ENCODE measurements at places on chromosomes 1 and 21.
A peak's percentile ranks its signal among the peaks of the same experiment; 100 is the strongest.

DNA sequence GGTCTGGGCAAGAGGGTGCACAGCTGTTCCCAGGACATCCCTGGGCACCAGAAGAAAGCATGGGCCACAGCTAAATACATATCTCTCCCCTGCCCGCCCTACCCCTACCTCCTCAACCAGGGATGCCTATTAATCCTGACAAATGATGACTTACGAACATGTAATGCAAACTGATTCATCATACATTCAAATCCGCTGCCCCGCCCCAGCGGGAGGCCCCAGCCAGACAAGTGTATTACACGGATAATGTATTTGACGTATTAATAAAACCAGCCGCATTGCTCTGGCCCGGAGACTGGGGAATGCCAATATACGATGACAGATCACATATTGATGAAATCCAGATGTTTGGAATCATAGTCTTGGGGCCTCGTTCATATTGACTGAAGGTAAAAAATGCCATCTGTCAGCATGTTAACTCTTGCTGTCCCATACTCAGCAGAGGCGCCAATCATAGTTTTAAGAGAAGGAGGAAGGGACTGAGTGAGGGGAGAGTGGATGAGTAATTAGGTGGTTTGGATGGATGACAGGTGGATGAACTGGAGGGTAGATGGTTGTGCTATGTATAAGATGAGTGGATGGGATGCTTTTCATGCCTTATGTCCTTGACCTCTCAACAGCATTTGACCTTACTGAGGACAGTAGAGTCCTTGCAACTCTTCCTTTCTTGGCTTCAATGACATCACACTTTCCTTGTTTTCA lies 68.2 kb downstream of the TMEM53 start:
- DNase-seq = no peak

GRCh38 chr1:161792740-161793139 lies 26.6 kb downstream of the ATF6 start:
- peak; percentile 64 for DNase-seq

- no peak for DNase-seq
Observed at GRCh38 chr1:151065089-151065645, 5.0 kb downstream of the MLLT11 start.

DNA sequence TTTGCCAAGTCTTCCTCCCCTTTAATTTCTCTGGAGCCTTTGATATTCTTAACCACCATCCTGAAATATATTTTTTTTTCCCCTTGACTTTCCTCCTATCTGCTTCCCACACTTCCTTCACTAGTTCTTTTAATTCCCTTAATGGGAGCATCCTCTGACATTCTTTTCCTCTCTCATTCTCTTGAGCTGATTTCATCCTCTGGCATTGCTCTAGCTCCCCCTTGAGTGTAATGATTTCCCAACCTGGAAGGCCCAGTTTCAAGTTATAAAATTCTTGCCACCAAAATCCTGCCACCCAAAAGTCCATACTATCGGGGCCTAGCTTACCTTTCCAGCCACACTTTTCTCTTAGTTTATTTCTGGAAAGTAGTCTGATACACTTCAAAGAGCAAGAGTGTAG lies 39.5 kb upstream of the UBE2U start:
- no peak for DNase-seq

DNA sequence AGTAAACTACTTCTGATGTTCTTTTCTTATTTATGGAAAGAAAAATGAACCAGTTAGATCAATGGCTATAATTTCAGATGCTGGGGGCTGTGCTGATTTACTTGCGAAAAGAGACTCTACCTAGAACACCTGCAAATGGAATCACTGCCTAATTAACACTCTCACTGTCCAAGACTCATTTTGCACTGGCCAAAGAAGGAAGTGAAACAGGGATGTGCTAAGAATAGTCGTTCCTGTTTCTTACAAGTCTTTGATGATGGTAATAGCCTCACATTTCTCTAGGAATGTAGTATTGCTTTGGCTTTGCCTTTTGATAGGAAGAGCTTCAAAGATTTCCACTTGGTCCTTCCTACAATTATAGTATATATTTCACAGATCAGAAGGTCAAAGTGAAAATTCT lies 12.7 kb upstream of the TSNAX start:
- DNase-seq = no peak

DNA sequence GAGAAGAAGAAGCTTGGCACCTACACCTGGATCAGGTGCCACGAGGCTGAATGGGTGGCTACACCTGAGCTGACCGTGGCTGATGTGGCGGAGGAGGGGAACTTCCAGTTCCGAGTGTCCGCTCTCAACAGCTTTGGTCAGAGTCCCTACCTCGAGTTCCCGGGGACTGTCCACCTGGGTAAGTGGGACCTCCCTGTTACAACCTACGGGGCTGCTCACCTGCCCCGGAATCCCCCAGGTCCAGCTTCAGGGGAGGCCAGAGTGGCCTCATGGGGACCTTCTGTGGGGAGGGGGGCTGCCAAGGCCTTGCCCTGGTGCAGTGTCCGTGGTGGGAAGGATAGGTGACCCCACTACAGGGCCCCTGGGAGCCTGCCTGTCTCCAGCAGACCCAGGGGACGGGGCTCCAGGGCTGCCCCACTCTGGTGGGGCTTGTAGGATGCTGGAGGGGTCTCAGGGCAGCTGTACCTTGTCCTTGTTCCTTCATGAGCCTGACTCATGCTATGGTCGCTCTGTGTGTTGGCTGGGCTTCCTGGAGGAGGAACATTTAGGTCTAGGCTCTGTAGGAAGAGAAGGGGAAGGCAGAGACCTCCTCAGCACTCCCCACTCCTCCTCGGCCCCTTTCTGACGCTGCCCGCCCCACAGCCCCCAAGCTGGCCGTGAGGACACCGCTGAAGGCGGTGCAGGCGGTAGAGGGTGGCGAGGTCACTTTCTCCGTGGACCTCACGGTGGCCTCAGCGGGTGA lies 7.2 kb downstream of the OBSCN start:
- no peak for DNase-seq

GRCh38 chr1:229108598-229109201 lies 162.2 kb upstream of the RAB4A start:
- DNase-seq = no peak

DNA sequence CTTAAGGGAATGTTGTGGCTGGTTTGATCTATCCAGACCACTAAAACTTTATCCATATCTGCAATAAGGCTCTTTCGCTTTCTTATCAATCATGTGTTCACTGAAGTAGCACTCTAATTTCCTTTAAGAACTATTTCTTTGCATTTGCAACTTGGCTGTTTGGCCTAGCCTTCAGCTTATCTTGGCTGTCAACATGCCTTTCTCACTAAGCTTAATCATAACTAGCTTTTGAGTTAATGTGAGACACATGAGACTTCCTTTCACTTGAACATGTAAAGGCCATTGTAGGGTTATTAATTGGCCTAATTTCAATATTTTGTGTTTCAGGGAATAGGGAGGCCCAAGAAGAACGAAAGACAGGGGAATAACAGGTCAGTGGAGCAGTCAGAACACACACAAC lies 124.7 kb downstream of the TNFSF18 start:
- no peak for DNase-seq

DNA sequence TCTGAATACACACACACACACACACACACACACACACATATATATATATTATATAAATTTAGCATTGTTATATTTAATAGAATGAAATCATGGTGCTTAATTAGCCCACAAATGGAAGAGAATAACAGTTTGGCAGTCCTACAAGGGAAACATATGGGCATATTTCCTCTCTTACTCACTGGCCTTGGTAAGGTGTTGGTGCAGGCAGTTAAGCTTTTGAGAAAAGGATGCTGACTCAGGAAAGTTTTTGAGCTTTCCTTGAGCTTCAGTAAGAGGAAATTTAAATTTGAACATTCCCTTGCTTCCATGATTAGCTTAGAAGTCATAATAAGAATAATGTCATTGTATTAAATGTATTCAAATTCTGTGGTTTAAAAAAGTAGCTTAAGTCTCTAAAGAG lies 37.0 kb upstream of the B3GALT5 start:
- no peak for DNase-seq

GRCh38 chr1:156104065-156104810 lies 10.3 kb upstream of the LMNA start:
- peak; percentile 38 for DNase-seq

DNA sequence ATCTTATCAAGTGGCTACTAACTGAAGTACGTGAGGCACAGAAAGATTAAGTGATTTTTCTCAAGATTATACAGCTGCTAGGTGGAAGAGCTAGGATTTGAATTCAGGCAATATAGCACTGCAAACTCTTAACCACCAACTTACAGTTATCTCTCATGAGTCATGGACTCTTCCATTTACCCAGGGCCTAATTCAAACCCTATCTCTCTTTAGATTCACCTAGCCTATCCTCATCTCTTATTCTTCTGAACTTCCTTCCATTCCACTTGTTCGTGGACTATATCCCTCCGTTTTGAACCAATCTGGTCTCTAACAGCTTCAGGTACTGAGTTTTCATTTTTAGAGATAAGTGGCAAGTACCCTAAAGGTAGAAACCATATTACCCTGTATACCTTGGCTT lies 92.8 kb upstream of the DMRTA2 start:
- no peak for DNase-seq
